ENCODE measurements at places on chromosomes 1 and 21. TPM values are rescaled to one million over a fixed set of nuclear protein-coding genes. Genes with fewer than 3 reads are reported as not detected.

COL8A2 gene
- total RNA-seq, result not detected

RPTN gene
- not detected for total RNA-seq

HFM1 gene
- total RNA-seq, result not detected

GJA8 gene
- not detected for total RNA-seq

NPR1 gene
- not detected for total RNA-seq

ANKRD35 gene
- 0.22 TPM for total RNA-seq

VHLL gene
- total RNA-seq, result 0.81 TPM

TCHH gene
- not detected for total RNA-seq

PTPRC gene
- total RNA-seq, result not detected

NCAM2 gene
- not detected for total RNA-seq

H3-3A gene
- total RNA-seq, result 539 TPM

OR2T2 gene
- not detected for total RNA-seq

PRXL2B gene
- 51.5 TPM for total RNA-seq

DNA sequence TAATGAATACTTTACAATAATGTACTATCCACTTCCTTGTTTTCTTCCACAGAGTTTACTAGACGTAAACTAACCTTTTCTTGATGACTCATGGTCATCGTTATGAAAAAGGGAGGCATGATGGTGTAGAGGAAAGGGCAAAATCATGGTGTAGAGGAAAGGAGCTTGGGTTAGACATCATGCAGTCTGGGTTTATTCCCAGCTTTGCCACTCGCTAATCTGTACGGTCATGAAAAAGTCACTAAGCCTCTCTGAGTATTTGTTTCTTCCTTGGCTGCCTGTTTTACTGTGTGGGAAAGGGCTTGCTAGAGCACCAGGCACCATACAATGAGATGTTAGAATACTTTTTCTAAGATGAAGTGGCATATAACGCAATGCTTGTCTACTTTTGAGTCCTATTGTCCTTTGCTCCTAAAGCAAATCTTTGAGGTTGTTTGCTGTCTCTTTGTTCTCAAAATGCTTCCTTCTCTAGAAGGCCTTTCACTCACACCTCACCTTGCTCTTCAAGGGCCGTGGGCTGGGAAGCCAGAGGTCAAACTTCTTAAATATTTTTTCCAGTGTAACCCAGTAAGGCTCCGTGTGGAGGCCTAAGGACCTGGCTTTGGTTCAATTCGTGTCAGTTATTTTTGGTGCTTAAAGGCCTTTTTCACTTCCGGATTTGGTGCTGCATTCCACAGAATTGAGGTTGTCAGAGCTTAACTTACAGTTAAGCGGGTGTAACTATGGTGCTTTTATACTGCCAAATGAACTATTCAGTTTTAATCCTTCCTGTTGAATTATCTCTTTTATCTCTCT, 9.9 kb upstream of the ETV3 start:
- DNase-seq, result no peak

- no peak for DNase-seq
Measured at GRCh38 chr1:206721454-206721853, 36.7 kb downstream of the MAPKAPK2 start.

DNA sequence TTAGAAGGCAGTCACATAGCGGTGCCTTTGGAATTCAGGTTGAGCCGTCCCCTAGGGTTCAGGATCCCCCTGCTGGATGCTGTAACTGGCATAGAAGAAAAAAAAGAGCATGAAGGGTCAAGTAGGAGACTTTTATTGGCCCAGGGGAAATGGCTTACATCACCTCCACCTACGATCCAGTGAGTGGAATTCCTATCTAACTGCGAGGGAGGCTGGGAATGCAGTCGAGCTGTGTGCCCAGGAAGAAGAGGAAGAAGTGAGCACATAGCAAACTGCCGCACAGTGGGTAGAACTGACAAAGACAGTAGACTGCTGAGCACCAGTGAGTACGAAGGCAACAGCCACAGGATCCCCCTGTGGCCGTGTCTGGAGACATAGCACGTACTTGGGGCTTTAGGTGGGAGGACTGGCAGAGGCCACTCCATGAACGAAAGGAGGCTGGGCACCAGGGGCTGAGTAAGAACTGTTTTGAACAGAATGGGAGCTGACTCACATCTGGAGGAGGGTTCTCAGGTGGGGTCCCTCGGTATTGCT, 79.2 kb downstream of the RNF220 start:
- no peak for DNase-seq

DNA sequence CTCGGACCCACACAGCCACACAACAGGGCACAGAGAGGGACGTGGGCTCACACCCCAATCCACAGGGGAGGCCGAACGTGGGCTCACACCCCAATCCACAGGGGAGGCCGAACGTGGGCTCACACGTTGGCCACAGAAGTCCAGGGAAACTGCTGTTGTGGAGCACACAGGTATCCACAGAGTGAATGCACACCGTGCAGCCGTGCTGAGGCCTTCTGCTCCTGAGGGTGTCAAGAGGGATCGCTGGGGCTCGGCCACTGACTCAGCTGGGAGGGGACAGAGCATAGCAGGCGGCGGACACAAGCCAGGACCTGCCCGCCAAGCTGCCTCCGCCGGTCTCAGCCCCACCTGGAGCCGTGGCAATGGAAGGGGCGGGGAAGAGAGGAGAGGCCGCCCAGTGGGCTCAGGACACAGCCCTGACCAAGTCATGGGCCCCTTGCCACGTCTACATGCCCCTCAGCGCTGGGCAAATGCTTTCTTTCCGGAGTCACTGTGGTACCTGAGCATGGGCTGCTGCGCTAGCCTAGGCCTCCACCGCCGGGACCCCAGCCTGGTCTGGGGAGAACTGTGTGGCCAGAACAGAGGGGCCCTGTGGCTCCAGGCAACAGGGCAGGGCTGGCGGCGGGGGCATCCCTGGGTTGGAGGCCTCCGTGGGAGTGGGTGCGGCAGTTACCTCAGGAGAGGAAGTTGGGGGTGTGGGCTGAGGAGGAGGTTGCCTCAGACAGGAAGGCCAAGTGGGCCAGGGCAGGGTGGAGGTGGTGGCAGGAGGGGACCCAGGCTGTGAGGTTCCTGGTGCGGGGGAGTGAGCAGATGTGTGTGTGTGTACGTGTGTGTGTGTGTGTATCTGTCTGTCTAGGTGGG, 1.2 kb downstream of the SYTL1 start:
- peak; percentile 51 for DNase-seq

DNA sequence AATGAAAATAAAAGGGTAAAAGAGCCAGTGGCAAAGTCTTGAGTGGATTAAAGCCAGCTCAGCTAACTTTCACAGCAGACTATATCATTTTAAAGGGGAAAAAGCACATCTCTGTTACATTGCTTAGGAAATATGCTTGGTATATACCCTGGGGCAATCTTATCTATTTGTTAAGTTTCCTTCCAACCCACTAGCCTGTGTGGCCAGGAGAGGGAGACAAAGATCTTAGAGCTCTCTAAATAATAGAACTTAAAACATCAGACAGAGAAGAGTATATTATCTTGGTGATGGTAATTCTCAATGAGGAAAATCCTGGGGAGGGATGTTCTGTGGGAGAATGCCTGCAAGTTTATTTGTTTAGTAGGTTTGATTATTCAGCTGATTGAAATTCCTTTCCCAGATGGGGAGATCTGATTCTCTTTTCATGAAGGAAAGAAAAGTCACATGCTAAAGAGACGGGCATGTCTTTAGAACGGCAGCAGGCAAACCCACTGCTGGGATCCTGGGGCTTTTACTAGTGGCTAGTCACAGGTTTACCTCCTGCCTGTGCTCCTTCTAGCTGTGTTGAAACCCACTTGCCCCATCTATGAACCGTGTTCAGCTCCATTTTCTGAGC, 3.6 kb downstream of the KCNE2 start:
- DNase-seq, result peak; percentile 47

GRCh38 chr21:25509862-25510261, 97.4 kb downstream of the MRPL39 start:
- DNase-seq, result no peak

DNA sequence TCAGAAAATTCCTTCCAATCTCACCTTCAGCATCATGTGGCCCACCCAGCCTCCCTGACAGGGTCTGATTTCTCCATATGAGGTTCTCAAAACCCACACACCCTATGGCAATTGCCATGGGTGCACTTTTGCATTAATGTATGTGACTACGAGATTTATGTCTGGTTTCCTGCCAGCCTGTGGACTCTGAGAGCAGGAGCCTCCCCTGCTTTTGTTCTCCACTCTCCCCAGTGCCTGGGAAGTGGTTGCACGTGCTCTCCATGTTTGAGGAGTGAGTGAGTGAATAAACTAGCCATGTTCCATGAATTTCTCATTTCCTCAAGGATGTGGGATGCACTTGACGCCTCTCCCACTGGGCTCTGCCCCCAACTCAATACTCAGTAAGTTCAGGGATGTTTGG, 91.2 kb downstream of the ACTL8 start:
- DNase-seq, result no peak

- no peak for DNase-seq
Measured at GRCh38 chr21:33840771-33841170, 74.8 kb downstream of the ATP5PO start.

GRCh38 chr21:32137931-32138330, 140.9 kb downstream of the MIS18A start:
- DNase-seq, result no peak

GRCh38 chr1:228842094-228842775, 107.0 kb downstream of the RHOU start:
- peak; percentile 72 for DNase-seq

DNA sequence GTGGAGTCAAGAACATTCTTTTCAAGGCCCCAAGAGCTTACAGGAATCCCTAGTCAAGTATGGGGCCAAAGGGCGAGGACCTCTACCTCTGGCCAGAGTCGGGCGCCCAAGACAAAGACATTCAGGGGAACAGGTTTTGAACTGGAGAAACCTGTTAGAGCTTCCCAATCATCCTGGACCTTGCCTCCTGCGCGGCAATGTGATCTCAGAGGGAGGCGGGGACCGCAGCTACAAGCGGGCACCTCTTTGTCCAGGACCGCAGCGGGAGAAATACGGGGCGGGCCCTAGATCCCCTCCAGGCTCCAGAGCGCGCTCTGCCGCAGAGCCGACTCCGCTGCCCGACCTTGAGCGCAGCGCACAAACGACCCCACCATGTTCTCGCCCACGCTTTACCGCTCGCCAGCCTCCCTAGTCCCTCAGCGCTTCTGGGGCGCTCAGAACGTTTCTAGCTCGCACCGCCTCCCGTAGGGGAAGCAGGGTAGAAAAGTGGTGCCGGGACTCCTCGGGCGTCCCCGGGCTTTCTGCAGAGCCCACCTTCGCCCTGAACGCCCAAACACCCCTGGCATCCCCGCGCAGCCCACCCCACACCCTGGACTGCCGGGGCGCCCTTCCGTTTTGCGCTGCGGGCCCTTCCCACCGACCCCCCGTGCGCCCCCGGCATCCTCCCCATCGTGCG, 28.1 kb downstream of the RABIF start:
- DNase-seq, result peak; percentile 85

- no peak for DNase-seq
Measured at GRCh38 chr21:45219517-45219916, 68.2 kb downstream of the POFUT2 start.
